ENCODE measurements at places on chromosomes 3 and 15.

DNA sequence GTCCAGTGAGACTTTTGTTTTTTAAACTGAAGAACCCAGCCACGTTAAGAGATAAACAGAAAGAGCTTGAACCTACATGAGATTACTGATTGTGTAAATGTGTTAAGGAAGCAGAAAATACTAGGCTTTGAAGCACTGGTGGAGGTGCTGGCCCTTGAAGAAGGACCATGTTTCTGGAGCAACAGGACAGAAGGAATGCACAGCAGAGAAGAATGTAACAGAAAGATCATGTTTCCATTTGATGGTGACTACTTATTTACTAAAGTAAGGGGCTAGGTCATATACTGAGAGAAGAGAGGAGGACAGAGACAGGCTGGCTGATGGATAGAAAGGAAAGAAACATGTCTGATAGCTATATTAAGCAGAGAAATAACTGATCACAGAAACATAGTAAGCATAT is 88.8 kb downstream of the CLASP2 start:
- DNase-seq, result no peak

- no peak for DNase-seq
These were observed 13.3 kb upstream of the ANKDD1A start for GRCh38 chr15:64898406-64898805.

GRCh38 chr3:112685956-112686799 is 45.2 kb upstream of the CCDC80 start:
- no peak for DNase-seq

- peak; percentile 7 for DNase-seq
These were observed 20.5 kb downstream of the SLC35A5 start for GRCh38 chr3:112582244-112582874.

DNA sequence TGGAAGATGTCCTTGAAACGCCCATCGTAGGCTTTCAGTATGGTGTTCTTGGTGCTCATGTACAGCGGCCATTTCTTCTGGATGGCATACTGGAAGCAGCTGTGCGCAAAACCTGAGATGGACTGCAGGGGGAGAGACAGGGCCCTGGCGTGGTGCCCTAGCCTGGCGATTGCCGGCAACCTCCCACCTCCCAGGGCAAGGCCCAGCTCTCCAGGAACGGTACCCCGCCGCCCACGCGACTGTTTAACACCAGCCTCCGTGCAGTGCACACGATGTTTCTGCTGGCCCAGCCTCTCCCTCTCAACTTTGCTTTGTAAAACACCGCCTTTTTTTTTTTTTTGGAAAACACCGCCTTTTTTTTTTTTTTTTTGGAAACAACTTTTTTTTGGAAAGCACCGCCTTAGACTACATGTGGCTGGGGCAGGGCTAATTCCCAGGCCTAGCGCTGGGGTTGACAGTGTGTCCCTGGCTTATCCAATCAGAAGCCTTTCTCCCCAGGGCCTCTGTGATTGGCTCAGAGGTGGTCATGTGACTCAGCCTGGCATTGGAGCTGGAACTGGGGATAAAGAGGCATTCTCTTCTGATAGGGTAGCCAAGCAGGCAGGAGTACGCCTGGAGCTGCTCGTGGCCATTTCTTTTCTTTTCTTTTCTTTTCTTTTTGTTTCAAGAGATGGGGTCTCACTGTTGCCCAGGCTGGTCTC is 14.7 kb downstream of the IDH2 start:
- DNase-seq, result no peak

DNA sequence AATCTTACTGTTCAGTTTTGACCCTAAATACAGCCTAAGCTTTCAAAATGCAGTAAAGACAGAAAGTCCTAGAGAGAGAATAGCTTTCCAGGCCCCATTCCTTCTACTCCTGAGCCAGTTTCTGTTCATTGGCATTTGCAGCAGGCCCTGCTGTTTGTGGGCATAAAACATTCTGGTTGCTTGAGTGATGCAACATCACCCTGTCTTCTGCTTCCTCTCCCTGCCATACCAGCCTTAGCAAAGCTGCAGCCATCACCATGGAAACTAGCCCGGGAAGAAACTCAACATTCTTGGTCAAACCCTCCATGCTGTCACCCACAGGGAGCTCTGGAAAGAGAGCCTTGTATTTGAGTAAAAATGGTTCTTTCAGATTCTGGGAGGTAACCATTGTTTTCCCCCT is 325.7 kb downstream of the MAGI1 start:
- DNase-seq, result no peak

GRCh38 chr3:37680401-37680800 is 181.3 kb upstream of the CTDSPL start:
- no peak for DNase-seq
